ENCODE measurements at places on chromosomes 5 and 9.

DNA sequence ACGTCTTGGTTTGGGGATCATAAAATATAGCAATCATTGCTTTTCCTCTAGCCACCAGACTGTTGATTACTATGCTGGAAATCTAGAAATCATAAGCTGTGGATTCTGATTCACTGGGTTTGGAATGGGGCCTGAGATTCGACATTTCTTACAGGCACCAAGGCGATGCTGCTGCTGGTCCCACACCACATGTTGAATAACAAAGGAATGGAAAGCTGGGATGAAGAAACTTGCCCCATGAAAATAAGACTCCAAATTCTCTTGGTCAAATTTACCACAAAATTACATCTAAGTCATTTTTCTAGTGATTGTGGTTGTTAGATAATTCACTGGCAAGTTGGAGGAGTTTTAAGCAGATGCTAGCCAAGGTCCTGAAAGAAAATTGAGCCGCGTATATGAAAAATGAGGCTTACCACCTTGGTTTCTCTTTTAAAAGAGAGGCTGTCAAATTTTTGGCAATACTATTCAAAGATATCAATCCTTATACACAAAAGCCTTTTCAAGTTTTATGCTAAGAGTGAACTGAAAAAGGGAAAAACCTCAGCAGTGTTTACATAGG is 23.0 kb upstream of the MEIKIN start:
- no peak for DNase-seq

- no peak for DNase-seq
These were observed 23.0 kb downstream of the TMOD1 start for GRCh38 chr9:97524424-97524823.

GRCh38 chr5:68543212-68543611 is 327.7 kb downstream of the PIK3R1 start:
- DNase-seq = no peak

DNA sequence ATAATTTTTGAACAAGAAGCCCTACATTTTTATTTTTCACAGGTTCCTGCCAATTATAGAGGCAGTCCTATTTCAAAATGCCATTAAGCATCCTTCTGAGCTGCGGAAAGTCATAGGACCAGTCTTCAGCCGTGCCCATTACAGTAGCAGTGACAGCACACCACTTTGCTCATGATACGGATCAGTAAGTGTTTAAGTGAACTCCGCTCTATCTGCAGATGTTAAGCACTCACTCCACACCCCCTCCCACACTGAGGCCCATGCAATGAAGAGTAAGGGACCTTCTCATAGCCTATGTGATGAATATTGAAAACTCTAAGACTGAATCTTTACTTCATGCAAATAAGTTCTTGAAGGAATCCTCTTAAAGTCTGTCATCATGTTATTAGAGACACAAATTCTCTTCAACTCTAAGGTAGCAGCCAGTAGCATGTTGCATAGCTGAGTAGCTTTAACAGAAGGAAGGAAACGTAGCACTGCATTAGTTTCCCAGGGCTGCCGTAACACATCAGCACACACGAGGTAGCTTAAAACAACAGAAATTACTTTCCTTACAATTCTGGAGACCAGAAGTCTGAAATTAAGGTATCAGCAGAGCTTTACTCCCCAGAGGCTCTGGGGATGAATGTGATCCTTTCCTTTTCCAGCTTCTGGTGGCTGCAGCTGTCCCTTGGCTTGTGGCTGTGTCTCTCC is 20.3 kb upstream of the TAF11L2 start:
- peak; percentile 28 for DNase-seq

- no peak for DNase-seq
These were observed 90.2 kb upstream of the PARP8 start for GRCh38 chr5:50576265-50576664.

DNA sequence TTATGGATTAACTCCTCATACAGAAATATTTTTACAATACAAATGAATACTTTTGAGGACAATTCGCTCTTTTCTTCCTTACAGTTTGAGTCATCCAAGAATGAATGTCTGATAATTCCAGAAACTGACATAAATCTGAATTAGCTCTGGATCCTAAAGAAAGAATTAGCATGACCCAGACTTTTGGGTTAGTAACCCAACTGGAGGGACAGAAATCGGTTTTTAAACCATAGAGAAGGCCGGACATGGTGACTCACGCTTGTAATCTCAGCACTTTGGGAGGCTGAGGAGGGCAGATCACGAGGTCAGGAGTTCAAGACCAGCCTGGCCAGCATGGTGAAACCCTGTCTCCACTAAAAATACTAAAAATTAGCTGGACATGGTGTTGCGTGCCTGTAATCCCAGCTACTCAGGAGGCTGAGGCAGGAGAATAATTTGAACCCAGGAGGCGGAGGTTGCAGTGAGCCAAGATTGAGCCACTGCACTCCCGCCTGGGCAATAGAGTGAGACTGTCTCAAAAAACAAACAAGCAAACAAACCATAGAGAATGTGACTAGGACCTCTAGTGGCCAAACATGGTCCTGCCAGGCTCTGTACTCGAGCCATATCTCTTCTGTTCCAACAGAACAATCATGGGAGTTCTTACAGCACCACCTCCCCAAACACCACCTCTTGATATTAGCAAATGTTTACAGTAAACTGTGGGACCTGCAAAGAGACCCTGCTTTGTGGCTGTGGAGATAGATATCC is 44.8 kb downstream of the LURAP1L start:
- DNase-seq = no peak

DNA sequence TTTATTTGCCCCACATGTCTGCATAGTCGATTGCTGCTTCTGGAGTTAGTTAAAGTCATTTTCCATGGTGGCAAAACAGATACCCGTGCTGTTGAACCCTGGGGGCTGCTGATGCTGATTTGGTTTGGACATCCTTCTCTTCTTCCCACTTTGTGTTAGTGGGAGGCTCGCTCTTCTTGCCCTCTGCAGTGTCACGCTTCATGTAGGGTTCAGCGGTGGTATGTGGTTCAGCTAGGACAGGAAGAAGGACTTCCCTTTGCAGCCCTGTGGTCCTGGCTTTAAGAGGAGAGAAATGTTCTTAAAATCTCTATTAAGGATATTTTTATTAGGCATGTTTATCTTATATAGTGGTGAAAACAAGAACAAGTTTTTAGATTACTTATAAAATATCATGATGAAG is 36.2 kb downstream of the SLC36A1 start:
- DNase-seq = no peak

DNA sequence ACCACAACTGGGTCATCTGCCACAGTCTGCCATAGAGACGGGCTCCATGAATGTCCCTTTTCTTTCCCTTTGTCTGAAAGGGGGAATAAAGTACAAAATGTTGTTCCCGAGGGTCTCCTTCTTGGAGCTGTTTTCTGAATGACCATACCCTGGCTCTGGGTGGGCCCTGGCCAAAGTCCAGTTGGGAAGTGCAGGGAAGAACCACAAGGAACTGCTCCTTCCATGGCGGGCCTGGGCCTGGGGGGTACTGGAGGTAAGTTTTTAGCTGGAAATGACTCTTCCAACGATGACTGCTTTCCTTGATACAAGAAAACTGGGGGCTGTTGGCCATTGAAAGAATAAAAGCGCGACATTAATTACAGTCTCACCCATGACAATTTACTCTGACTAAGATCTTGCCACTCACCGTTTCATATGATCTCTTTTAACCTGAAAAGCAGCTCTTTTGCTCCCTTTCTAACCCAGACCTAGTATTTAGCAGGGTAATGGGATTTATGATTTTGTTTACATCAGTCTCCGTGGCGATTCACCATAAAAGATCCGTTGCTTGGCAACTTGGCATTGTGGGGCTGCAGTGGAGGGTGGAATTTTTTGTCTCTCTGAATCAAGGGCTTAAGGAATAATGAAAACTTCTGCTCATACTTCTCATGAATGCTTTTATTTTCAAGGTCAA is 89.2 kb upstream of the PTCH1 start:
- DNase-seq = peak; percentile 53

DNA sequence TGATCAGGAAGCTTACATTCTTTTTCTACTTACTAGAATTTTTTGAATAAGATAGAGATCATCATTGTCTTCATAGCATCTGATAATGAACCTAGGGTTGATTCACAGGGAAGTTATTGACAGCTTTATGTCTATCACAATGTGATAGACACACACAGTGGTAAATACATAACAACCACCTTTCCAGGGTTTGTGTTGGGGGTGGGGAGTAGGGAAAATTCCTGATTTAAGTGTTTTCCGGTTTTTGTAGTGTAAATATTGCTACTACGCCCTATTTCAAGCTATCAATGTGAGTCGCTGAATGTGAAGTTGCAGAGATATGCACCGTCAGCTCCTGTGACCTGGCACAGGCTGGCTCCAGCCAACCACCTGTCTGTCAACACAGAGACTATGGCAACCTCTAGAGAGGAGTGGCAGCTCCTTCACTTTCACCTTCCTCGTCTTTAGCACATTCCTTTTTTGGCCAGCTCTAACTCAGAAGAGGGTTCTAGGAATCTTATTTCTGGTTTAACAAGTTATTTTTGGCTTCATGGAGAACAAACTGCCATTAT is 224.9 kb downstream of the MAT2B start:
- DNase-seq = no peak

DNA sequence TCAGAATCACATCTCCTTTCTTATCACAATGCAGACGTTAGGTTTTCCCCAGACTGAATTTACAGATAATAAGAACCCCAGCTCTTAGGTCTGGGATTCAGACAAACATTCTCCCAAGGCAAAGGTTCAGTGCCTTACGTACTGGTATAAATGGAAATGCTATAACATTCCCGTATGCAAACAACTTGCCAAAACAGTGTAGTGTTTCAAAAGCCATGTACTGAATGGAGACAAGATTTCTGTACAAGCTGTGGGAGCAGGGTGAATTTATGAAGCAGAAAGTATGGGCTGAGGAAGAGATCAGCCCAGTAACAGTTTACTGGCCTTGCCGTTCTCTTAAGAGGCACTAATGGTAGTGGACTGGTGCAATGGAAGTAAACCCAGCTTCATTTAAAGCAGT is 225.5 kb upstream of the ZNF462 start:
- peak; percentile 40 for DNase-seq

- no peak for DNase-seq
These were observed 89.6 kb upstream of the DMRTA1 start for GRCh38 chr9:22356985-22357384.

GRCh38 chr9:70463877-70464276 is 49.4 kb upstream of the KLF9 start:
- DNase-seq = no peak

DNA sequence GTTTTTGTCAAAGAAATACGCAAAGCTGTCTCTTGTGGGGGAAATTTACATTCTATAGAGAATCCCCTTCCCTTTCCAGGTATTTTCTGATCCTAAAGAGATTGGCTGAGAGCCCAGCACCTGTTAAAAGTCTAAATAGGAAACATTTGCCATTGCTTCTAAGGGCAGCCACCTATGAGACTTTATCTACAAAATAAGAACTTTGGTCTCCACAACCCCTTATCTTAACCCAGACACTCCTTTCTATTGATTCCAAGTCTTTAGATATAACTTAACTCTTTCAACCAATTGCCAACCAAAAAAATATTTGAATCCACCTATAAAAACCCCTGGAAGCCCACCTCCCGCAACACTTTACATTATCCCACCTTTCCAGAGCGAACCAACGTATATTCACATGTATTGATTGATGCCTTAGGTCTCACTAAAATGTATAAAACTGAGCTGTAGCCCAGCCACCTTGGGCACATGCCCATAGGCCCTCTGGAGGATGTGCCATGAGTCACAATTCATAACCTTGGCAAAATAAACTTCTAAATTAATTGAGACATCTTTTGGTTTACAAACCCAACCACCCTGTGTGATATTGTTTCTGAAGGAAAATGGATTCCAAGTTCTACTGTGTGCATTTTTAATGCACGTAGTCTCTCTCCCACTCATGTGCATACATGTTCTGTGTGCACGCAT is 211.4 kb downstream of the GAS1 start:
- DNase-seq = no peak

- no peak for DNase-seq
These were observed 37.5 kb downstream of the ZCCHC7 start for GRCh38 chr9:37157726-37158377.

DNA sequence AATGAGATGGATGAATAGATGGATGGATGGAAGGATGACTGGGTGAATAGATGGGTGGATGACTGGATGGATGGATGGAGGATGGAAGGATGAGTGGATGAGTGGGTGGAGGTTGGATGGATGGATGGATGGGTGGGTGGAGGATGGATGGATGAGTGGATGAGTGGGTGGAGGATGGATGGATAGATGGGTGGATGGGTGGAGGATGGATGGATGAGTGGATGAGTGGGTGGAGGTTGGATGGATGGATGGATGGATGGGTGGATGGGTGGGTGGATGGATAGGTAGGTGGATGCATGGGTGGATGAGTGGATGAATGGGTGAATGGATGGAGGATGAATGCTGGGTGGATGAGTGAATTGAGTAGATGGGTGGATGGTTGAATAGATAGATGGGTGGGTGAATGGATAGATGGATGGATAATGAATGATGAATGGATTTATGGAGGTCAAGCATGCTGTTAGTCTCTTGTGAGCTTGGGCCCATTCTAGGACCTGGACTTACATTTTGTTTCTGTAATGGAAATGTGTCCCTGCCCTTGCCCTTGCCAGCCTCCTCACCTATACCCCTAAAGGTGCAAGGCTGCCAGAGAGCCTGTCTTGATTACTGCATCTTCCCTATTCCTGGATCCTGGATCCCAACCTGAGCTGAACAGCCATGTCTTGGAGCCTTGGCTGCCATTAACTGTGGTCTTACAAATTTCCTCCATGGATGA is 159.7 kb upstream of the NFIL3 start:
- DNase-seq = no peak

- DNase-seq = no peak
These were observed 652.3 kb downstream of the BNC2 start for GRCh38 chr9:16217943-16218701.

DNA sequence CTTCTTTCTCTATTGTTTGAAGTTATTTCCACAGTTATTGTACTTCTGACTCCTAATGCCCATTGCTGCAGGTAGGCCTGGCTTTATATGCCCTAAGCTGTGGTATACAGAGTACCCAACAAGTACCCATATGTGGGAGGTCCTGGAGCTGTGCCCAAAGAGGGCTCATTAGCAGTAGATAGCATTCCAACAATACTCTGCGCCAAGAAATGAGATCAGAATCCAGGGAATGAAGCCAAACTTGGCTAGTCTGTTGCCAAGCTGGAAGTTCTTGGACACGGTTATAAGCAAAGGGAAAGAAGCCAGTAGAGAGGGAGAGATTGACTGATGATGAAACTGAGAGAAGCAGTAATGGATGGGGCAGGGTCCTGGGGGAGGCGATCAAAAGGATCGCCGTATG is 29.7 kb upstream of the FAM169A start:
- DNase-seq = no peak

DNA sequence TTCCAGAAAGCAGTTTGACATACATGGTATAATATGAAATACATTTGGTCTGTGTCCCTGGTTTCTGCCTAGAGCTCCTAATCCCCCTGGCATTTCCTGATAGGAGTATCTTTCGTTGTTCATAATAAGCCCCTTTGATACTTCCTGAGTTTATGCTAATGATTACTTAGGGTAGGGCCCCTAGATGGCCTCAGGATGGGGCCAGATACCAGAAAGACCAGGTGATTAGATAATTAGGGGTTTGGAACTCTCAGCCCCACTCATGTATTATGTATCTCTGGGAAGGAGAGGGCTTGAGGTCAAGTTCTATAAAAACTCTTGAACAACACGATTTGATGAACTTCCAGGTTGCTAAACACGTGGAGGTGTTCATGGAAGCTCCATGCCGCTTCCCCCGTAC is 163.3 kb upstream of the ZNF608 start:
- no peak for DNase-seq

Measured in renal cortex interstitium (tissue), 15 donors.